ENCODE measurements at places on chromosomes 16 and 17.

- no peak for DNase-seq
Measured at GRCh38 chr16:81543571-81543970, 99.0 kb downstream of the CMIP start.

GRCh38 chr17:16407911-16408588 is 7.3 kb upstream of the TRPV2 start:
- DNase-seq = no peak

- no peak for DNase-seq
Measured at GRCh38 chr16:72221630-72222024, 49.7 kb upstream of the PMFBP1 start.

DNA sequence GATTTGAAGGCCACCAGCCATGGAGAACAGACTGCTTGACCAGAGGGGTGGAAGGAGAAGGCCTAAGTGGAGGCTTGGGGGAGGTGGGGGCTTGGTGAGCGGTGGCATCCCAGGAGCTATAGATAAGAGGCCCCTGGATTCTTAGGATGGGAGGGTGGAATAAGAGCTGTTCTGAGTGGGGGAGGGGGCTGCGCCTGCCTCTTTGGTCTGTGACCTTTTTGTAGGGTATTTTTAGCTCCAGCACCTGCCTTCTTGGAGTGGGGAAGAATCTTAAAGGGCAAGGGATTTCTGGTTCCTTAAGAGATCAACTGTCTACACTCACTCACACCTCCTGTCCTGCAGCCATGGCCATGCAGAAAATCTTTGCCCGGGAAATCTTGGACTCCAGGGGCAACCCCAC is 567 bp downstream of the ENO3 start:
- DNase-seq = no peak

- DNase-seq = no peak
Measured at GRCh38 chr17:63646488-63646806, 24.2 kb downstream of the MAP3K3 start.

GRCh38 chr16:86671486-86672178 is 93.3 kb downstream of the FOXL1 start:
- no peak for DNase-seq

DNA sequence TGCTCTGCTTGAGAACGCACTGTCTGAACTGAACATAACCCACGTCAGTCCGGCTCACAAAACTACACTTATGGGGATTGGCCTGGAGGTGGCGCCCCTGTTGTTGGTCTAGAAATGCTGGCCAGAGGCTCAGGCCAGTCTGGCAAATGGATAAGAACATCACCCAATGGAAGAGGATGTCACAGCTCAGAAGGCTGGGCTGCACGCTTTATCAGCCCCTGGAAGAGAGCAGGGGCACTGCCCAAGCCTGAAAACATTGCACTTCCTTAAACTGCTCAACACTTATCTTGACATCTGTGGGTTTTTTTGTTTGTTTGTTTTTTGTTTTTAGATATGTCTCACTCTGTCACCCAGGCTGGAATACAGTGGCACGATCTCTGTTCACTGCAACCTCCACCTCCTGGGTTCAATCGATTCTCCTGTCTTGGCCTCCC is 24.8 kb upstream of the BPTF start:
- peak; percentile 41 for DNase-seq

- no peak for DNase-seq
Measured at GRCh38 chr17:82229698-82230608, 1.1 kb downstream of the SLC16A3 start.

DNA sequence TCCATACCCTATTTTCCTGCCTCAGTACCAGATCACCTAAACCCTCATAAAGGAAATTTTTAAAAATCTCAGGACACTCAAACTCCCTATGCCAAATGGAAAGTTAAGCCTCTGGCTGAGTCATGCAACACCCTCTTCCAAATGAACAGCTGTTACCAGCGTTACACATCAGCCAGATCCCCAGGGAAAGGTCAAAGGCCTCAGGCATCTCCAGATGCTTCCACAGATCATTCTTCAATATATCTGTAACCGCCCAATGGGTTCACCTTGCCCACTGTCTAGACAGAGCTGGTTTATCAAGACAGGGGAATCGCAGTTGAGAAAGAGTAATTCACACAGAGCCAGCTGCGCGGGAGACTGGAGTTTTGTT is 29.1 kb upstream of the SHCBP1 start:
- no peak for DNase-seq

GRCh38 chr16:81513204-81514040 is 68.8 kb downstream of the CMIP start:
- DNase-seq = no peak

GRCh38 chr17:2125013-2125535 is 70.2 kb downstream of the HIC1 start:
- DNase-seq = no peak

DNA sequence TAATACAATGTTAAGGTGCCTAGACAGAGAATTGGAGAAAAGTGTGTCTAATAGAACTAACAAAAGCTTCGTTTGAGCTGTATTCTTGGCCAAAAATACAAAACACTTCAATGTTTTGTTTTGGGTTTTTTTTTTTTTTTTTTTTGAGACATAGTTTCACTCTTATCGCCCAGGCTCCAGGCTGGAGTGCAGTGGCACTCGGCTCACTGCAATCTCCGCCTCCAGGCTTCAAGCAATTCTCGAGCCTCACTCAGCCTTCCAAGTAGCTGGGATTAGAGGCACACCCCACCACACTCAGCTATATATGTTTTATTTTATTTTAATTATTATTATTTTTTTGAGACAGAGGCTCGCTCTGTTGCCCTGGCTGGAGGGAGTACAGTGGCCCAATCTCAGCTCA is 38.3 kb upstream of the CARMIL2 start:
- no peak for DNase-seq

DNA sequence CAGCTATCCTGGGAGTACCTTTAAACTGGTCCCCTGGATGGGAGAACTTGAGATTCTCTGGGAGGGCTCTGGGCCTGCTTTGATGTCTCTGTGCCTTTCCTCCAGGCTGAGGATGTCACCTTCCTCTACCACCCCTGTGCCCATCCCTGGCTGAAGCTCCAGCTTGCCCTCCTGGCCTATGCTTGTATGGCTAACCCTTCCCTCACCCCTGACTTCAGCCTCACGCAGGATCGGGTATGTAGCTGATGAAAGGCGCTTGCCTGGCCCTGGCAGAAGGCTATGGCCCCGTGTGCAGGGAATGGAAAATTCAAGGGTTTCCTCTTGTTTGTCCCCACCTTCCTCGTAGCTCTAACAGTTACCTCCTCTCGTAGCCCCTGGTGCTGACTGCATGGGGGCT is 3.0 kb downstream of the TP53I13 start:
- DNase-seq = no peak

DNA sequence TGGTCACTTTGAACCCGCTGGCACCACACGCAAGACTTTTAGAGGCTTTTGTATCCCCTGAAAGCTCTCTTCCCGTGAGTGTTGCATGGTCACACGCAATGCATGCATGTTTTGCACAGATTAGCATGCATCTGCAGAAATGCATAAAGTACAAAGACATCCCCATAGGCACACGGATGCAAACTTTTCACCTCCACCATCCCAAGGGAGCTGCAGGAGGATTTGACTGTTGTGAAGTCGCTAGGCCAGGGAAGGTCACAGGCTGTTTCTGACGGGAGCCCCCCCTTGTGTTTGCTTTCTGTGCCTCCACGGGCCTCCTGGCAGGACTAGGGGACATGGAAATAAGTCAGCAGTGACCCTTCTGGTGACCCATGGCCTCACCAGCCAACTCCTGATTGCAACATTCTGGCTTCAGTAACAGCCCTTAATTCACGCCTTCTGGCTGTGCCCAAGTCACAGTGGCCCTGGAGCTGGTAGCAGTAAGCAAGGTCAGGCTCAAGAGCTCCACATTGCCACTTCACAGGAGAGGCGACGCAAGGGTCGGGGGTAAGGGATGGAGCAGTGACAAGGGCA is 45.1 kb downstream of the SOX9 start:
- DNase-seq = no peak

DNA sequence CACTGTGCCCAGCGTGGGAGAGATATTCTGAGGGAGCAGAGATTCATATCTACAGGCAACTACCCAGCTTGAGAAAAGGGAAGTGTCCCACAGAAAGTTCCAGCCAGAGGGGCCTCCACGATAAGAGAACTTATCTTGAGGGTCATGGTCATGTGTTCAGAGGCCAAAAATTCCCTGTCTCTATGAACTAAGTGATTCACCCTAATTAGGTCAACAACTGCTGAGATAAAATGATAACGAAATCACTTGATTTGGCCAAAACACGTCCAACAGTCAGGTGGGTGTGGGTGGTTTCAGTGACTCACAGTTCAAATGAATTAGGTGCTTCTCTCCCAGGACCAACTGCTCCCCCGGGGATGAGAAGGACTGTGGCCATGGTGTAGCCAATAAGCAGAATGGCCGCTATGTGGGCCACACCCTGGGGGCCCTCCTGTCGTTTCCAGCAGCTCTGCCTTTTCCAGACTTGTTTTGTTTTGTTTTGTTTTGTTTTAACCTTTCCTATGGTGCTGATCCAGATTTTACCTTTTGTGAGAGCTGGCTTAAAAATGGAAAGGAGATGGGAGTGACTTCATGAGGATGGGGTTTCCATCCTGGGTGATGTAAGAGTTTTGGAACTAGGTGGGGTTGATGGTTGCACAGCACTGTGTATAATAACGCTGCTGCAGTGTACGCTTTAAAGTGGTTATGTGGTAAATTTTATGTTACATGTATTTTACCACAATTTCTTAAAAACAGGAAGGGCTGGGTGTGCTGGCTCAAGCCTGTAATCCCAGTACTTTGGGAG is 8.7 kb downstream of the DNAI2 start:
- DNase-seq = peak; percentile 69

DNA sequence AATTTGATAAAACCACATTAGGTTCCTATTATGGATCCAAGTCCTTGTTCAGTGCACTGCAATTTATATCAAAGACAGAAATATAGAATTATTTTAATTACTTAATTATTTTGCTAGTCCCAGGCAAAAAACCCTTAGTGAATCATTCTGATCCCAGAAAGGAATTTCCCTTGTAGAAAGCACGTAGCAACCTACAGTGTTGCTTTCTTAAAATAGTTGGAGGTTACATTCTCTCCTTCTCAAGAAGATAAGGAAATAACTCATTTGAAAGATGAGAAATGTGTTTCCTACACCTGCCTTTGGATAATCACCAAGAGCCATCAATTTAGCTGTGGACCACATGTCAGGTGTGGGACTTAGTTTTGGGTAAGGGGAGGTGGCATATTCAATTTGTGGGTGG is 434.9 kb downstream of the SHISA9 start:
- no peak for DNase-seq

DNA sequence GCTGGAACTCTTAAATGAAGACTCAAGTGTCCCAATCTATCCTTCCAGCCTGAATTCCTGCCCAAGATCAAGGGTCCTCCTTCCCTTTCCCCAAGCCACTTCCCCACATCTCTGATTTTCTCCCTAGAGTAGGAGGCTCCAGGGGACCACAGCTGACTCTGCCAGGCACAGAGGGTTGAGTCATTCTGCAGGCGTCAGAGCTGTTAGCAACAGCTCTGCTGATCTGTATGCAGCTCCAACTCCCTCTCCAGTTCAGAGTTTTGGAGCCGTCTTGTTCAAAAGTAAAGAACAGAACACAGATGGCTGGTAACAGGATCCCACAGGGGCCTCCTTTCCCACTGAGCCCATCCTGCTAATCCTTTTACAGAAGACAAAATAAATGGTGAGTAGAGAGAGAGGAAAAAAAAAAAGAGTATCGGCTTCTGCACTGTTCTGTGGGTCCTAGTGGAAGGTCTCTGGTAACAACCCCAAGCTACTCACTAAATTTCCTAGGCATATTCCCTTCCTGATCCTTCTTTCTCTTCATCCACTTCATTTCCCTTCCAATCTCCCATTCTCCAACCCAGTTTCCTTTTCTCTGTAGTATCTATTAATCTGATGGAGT is 13.4 kb upstream of the TAOK1 start:
- no peak for DNase-seq

GRCh38 chr17:50559674-50560184 is 786 bp upstream of the CACNA1G start:
- peak; percentile 29 for DNase-seq

DNA sequence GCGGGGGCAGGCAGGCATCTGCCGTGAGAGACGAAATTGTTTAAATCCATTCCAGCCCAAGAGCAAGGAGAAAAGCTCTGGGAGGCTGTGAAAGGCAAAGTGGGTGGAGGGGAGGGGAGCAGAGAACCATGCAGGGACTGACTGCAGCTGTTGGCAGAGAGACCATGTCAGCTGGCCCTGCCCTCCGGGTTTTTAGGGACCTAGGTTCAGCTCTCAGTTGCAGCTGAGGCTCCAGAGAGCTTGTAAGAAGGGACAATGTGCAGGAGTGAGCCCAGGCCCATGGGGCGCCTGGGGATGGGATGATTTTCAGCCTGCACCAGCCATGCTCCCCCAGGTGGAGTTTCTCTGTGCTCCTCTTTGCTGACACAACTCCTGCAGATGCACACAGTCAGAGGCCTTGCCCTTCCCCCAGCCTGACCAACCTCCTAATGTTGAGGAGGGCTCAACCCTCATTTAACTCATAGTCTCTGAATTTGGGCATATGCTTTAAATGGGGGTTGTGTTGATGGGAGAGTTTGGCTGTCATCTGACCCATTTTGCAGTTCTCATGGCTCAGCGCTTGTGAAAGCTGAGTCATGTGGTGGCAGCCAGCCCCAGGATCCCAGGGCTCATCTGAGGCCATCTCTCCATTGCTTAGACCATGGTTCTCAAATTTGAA is 70.9 kb downstream of the PLXDC1 start:
- no peak for DNase-seq

DNA sequence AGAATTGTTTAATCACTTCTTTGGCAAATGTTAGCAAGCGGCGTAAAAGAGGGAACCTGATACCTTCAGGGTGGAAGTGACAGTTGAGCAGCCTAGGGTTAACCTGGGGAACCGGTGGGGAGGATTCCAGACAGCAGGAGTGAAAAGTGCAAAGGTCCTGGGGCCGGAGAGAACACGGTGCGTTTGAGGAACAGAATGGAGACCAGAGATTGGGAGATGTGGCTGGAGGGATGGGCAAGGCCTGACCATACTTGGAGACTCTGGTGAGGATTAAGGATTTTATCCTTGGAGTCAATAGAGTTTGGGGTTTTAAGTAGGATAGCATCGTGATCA is 2.3 kb upstream of the ZNF500 start:
- no peak for DNase-seq

- DNase-seq = peak; percentile 61
Measured at GRCh38 chr17:67477687-67478086, 100.6 kb downstream of the PITPNC1 start.

DNA sequence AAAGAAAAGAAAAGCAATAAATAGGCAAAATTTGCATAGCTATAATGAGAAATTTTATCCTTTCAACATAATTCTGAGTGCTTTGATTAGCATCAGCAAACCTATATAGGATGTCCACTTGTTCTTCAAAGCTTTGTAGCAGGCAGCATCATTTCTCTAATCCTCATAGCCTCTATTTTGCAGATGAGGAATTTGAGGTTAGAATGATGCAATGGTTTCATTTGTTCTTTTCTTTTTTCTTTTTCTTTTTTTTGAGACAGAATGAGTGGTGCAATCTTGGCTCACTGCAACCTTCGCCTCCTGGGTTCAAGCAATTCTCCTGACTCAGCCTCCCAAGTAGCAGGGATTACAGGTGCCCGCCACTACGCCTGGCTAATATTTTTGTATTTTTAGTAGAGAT is 594.4 kb downstream of the TOX3 start:
- no peak for DNase-seq

DNA sequence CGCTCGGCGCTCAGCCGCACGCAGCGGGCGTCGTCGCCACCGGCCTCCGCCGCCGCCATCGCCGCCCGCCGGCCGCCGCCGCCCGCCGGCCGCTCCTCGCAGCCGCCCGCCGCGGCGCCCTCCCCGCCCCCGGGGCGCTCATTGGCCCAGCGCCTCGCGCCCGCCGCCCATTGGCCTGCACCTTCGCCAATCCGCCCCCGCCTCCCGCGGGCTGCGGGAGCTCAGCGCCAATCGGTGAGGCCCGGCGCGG is at the start of gene PGP:
Gene PGP, minus strand, starts transcription at position 122 of the 250 bp plus-strand sequence. Its CDS starts 63 bp downstream, at position 59.
- DNase-seq = no peak

GRCh38 chr17:13099089-13099735 is 81.4 kb upstream of the ELAC2 start:
- no peak for DNase-seq

All from activated CD4-positive, alpha-beta T cell treated with anti-CD3 and anti-CD28 coated beads, Interleukin-2, amount 10 ng/mL, durations not matched to agents 7 days and 5 days (primary cell).